Cortex of kidney (tissue), 1 donor: ENCODE measurements at places on chromosomes 1 and 21.

DNA sequence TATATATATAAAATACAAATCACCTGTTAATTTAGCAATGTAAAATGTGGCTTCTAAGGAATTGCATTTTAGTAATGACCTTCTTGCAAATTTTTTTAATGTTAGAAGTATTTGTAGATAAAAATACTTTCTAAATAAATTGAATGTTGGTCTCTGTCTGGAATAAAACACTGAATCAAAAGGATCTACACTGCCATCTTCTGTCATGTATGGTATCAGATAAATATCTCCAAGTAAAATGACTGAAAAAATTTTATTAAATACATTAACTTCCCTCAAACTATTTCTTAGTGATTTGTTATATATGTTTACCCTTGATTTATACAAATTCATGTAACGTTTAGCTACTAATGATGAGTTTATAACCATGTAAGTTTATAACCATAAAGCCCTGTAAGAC lies 2029.3 kb downstream of the MRPL39 start:
- no peak for DNase-seq

GRCh38 chr1:28966617-28967016 lies 52.2 kb downstream of the EPB41 start:
- DNase-seq = no peak

- DNase-seq = no peak
Observed at GRCh38 chr1:18693256-18694098, 62.8 kb downstream of the PAX7 start.

GRCh38 chr1:150873521-150873920 lies 2.9 kb downstream of the ARNT start:
- no peak for DNase-seq

DNA sequence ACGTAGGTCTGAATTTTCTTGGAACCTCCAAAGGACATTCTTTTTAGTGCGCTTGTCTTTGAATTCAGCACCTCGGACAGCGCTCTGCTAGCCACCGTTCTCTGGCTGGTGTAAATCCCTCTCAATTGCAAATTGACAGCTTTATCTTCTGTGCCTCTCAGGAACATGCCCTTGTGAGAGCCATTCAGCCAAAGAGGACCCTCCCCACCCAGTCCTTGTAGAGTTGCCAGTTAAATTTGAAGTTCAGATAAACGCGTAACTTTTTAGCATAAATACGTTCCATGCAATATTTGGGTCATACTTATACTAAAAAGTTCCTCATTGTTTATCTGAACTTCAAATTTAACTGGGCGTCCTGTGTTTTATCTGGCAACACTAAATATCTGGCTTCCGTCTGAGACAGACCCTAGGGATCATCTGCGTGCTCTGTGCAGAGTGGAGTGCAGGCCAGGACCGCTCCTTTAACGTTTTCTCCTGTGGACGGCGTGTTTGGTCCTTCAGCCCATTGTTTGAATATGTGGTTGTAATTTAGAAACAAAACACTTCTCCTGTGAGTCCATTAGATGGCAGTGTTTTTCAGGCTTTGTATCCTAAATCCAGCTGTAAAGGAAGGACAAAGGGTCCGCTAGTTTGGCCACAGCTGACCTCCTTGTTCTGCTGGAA lies 7.0 kb downstream of the KCNAB2 start:
- no peak for DNase-seq

GRCh38 chr1:12629511-12629956 lies 11.5 kb upstream of the DHRS3 start:
- DNase-seq = no peak

GRCh38 chr21:44485254-44485793 lies 30.0 kb downstream of the LRRC3 start:
- no peak for DNase-seq

DNA sequence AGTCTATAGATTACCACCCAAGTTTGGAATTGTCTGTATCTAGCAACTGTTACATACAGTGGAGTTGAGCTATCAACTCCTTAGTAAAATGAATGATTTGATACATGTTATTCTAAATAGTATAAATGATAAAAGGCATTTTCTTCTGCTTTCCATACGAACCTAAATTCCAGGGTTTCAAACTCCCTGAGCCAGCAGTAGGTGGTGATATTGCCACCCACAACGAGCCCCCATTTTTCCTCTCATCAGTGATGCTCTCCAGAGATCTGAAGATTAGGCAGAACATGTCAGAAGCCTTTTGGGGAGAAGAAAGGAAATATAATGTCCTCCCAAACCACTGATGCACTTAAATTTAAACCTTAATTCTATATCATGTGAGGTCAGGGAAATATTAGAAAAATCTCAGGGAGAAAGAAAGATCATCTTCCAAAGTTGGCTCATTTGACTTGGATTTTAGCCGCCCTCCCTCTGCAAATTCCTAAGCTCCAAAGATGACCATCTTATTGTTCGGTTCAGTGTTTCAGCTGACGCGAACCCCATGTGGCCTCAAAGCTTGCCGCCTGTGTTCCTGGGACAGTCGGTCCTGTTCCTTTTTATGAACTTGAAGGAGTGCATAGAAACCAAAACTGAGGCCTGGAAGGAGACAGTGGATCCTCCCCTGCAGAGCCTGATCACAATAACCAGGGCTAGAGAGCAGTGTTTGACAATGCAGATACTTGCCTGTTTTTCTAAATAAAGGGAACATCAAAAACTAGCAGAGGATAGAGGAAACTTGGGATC lies 2.3 kb downstream of the EVA1C start:
- DNase-seq = no peak

- no peak for DNase-seq
Observed at GRCh38 chr21:32207406-32207716, 71.5 kb downstream of the MIS18A start.

DNA sequence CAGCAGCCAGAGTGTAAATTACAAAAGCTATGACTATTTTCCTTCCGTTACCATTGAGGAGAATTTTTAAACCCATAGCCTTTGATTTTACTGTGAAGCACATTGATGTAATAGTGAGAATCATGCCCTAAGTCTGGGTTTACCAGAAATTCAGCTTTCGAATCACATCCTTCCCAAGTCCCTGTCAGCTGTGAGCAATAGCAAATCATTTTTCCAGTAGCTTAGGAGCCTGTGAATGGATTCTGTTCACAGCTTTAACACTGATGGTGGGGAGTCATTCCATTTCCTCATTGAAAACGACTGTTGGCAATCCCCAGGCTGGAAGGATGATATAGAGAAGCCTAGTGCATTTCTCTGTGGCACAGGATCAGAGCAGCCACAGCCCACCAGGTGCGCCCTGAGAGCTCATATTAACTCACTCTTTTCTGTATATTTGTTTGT lies 82.2 kb upstream of the C1orf105 start:
- DNase-seq = no peak

- DNase-seq = no peak
Observed at GRCh38 chr21:16005996-16006395, 276.2 kb downstream of the USP25 start.
